ENCODE measurements at places on chromosomes 7 and 10.

DNA sequence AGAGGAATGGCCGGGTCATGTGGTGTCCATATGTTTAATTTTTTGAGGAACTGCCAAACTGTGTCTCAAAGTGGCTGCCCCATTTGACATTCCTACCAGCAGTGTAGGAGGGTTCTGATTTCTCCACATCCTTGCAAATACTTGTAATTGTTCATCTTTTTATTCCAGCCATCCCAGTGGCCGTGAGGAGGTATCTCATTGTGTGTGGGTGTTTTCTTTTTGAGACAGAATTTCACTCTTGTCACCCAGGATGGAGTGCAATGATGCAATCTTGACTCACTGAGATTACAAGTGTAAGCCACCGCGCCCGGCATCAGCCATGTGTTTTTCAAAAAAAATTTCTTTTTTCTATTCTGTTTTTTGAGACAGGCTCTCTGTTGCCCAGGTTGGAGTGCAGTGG is 38.7 kb upstream of the DLG5 start:
- peak; percentile 74 for DNase-seq

DNA sequence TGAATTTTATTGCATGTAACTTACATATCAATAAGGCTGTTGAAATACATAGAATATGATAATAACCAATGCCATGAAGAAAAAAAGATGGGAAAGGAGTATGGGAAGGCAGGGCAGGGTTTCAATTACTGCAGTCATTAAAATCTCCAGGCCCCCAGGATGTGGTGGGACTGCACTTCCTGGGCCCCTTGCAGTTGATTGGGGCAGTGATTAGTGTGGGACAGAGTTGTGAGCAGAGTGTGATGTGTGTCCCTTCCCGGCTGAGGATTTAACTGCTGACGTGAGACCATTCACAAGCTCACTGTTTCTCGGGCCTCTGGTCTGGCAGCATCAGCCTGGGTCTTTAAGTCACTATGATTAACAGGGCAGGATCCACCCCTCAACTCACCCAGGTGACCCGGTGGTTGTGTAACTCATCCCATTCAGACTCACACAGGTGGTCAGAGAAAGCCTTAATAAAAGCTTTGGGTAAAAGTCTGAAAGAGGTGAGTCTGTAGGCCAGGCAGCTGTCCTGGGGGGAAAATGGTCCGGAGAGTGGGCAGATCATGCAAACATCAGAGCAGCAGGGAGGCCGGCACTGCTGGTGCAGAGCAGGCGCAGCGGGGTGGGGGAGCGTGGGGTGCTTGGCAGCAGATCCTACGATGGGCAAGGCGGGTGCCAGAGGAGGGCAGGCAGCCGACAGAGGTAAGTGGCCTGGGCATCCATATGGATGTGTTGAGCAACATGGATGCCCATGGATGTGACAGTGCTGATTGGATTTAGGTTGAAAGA is 36.3 kb upstream of the WDFY4 start:
- DNase-seq, result no peak

GRCh38 chr10:86390337-86391120 is 23.9 kb upstream of the GRID1 start:
- no peak for DNase-seq

GRCh38 chr10:79350407-79351154 is 3.3 kb downstream of the PPIF start:
- DNase-seq, result no peak

- DNase-seq, result no peak
Observed at GRCh38 chr7:122468945-122469344, 164.4 kb upstream of the FEZF1 start.

DNA sequence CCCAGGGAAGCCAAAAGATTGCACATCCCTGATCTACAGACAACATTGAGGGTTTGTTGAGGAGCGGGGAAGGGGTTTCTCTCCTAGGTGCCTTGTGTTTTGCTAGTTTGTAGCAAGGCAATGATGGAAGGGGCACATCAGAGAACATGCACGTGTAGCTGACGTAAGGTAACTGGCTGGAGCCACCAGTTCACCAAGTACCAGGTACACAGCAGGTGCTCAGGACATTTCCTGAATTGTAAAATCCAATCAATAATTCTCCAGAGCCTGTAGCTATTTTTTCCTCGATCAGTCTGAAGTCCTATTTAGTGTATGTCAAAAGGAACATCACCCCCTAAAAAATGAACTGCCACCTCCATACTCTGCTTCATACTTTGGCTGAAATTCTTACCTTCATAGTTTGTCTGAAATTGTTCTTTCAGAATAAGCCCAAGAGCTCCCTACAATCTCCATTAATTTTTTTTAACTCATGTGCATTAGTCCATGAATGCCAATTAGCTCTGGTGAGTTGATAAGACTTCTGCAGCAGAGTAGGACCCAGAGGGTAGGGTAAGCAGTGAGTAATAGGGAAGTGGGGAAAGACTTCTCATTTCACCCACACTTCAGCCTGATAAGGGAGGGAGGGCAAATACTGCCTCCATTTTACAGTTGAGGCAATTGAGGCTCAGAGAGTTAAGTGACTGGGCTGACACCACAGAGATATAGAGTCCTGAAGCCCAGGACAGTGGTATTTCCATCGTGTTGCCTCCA is 36.0 kb upstream of the SLC26A3 start:
- DNase-seq, result no peak

GRCh38 chr10:99143011-99143410 is 92.6 kb downstream of the HPSE2 start:
- DNase-seq, result no peak

GRCh38 chr7:47535035-47535703 is 46.7 kb downstream of the TNS3 start:
- DNase-seq, result no peak

- no peak for DNase-seq
Observed at GRCh38 chr10:71299071-71299785, 19.8 kb upstream of the SLC29A3 start.

DNA sequence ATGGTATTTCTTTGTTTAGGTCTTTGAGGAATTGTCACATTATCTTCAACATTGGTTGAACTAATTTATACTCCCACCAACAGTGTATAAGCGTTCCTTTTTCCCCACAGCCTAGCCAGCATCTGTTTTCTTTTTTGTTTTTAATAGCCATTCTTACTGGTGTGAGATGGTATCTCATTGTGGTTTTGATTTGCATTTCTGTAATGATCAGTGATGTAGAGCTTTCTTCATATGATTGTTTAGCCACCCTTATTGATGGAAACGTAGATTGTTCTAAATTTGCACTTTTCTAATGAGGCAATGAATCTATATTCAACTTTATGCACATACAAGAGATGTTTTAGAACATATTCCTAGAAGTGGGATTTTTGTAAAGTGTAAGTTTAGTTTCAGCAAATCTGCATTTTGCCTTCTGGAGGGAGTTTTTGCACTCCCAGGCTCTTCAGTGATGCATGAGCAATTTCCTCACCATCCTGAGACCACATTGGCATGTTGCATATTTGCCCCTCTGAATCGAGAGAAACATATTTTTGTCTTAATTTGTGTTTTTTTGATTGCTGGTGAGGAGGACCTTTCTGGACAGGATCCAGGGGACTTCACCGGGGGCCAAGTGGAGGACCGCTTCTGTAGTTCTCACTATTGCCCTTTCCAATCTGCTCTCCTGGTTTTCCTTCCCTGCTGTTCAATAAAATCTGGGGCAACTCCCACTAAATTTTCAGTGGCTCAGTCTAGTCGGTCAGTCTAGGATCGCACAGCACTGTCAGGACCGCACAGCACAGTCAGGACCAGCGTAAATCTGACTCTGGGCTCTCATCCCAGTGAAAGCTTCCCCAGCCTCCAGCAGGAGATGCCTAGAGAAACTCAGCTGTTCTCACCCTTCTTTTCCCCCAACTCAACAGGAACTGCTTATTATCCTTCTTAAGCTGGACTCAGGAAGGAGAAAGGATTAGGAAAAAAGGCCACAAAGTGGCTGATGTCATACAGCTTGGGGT is 157.0 kb downstream of the PTPN20 start:
- DNase-seq, result no peak

GRCh38 chr10:30510184-30510931 is 76.4 kb downstream of the MAP3K8 start:
- DNase-seq, result peak; percentile 64

DNA sequence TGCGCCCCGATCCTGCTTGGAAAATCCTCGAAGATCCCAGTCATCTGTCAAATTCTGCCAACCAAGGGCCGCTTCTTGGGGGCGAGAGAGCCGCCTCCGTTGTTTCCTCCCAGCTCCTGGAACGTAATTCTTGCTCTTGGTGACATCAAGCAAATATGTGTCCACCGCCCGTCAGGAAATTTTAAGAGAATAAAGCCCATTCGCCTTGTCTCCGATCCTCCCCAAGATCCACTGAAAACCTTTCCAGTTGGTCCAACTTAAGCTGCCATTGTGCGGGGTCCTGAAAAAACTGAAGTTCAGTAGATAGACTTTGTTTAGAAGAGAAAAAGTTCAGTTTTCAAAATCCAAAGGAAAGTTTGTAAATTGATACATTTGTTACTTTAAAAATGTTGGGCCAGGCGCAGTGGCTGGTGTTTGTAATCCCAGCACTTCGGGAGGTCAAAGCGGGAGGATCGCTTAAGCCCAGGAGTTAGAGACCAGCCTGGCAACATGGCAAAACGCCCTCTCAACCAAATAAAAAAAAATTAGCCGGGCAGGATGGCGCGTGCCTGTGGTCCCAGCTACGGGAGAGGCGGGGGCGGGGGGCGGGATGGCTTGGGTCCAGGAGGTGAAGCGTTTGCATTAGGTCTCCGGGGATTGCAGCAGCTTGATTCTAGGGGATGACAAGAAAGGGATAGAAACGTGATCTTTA is 1.0 kb upstream of the ZNF800 start:
- DNase-seq, result no peak

- DNase-seq, result no peak
Observed at GRCh38 chr10:4635883-4636282, 190.1 kb upstream of the AKR1E2 start.

GRCh38 chr7:28807396-28807994 is 150.6 kb downstream of the TRIL start:
- DNase-seq, result no peak

- no peak for DNase-seq
Observed at GRCh38 chr7:48563334-48563733, 361.0 kb upstream of the CDC14C start.

- DNase-seq, result no peak
Observed at GRCh38 chr10:85100495-85100894, 772.1 kb downstream of the CCSER2 start.

DNA sequence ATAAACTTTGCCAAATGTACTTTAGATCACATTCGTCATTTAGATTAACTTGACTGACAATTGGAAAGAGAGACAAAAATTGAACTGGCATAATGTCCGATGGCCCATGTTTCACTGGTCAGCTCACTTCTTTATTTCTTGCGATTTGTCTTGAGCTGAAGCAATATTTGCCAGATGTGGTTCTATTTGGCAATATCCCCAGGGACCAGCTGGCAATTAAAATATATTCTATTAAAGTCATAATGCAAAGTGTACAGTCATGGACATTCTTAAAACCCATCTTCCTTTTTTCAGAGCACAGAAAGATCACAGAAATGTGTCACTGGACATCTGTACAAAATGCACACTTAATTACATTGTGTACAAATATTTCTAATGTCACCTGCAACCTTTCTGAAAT is 26.3 kb downstream of the NEBL start:
- no peak for DNase-seq

DNA sequence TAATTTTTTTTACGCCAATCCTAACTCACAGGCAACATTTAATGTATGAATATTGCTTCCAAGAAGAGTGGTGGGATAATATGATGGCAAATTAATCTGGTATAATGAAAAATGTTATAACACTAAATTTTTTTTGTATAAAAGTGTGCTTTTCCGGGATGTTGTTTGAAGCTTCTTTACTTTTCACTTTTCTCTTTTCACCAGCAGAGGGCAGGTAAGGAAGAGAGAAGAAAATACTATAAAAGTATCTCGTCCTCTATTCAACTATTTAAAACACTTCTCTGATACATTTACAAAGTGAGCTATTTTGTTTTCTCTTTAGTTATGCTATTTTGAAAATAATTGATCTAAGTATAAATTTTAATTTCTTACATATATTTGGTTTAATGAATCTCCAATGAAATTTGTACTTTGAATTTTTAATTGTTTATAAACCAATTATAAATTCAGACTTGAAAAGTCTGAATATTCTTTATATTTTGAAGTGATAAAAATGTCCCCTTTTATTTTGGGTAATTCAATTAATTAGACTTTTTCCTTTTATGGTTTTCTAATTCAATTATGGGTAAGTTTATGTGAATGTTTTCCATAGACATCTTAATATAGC is 20.7 kb upstream of the CFTR start:
- peak; percentile 18 for DNase-seq

DNA sequence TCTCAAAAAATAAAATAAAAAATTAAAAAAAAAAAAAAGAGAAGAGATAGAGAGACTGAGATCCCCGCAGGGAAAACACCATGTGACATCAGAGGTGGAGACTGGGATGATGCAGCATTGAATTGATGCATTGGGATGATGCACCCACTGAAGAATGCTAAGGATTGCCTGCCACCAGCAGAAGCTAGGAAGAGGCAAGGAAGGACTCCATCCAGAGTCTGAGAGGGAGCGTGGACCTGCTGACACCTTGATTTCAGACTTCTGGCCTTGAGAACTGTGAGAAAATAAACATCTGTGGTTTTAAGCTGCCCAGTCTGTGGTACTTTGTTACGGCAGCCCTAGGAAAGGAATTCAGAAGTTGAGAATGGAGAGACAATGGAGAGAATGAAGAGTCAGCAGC is 89.8 kb upstream of the PRPS1L1 start:
- peak; percentile 64 for DNase-seq

DNA sequence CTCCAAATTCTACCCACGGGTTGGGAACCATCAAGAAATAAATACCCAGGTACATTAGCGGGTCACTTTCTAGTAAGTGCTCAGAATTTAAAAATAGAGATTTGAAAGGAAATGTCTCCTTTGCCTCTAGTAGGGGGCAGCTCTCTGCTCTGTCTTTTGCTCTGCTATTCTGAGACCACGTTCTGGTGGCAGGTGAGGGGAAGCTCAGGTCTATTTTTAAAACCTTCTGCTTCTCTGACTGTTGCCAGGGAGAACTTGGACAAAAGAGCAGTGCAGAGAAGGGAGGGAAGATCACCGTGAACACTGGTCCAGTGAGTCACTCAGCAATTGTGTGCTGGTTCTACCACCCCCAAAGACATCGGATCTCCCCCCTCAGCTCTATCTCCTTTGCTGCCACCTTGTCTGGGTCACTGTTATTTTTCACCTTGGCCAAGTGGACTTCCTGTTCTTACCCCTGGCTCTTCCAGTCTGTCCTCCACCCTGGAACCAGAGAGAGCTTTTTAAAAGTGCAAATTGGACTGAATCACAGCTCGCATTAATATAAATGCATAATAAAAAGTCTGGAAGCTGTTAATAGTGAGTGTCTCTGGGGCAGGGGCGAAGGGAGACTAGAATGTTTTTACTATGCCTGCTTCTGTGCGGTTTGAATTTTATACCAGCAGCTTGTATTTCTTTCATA is 72.4 kb upstream of the LOXL4 start:
- no peak for DNase-seq
